CD4-positive, alpha-beta T cell treated with Interleukin-17A for 1 hour (primary cell): ENCODE measurements at places on chromosomes 5 and 9.

DNA sequence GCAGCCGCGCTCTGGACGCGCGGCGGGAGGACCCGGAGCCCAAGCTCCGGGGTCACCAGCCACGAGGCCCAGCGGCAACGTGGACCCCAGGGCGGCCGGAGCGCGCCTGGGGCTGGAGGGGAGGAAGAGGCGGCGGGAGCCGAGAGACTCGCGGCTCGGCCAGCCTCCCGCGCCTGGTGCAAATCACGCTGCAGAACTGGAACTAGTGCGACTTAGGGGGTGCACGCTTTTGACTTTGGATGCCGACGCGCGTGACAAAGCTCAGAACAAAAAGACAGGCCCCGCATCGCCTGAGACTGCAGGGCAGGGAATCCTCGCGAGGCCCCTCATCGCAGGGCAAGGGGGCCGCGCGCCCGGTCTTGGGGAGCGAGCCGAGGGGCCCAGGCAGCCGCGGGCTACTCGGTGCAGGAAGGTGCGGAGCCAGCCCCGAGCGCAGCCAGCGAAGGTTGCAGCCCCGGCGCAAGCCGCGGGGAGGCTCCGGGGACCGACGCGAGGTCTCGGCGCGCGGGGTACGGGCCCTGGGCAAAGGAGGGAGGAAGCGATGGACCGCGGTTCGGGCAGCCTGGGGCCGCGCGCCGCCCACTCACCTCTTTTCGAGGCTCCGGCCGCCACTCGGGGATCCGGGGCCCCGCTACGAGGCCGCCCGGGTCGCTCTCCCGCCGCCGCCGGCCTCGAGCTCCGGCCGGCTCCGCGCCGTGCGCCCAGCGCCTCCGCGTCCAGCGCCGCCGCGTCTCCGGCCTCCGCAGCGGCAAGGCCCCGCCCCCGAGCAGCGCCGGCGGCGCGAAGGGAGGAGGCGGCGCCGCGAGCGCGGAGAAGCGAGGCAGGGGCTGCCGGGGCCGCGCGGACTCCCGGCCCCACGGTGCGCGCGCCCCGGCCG is at the start of gene GOLM1:
GOLM1 (minus strand) TSS at position 735 of the 877 bp plus-strand sequence. CDS start 20,238 bp downstream, outside the sequence.
- peak; percentile 7 for DNase-seq

GRCh38 chr5:143124593-143124992 is 278.9 kb downstream of the NR3C1 start:
- no peak for DNase-seq

DNA sequence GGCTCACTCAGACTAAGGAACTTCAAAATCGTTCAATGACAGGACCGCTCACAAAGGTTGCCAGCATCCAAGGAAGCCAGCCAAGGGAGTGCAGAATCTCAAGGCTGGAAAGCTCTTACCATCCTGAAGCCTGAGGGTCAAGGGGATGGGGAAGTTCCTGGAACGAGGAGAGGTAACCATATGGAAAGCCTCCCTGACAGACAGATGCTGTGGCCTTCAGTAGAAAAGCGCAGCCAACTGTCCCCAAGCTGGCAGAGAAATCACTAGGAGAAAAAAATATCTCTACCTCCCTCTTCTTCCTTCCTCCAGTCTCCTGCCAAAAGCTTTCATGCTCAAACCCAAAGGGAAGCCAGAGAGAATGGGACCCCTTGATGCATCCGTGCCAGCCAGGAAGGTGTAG is 90.5 kb upstream of the RANBP3L start:
- DNase-seq = no peak

- DNase-seq = no peak
Measured at GRCh38 chr5:138369261-138369660, 16.8 kb downstream of the KDM3B start.

- no peak for DNase-seq
Measured at GRCh38 chr9:123234853-123235252, 33.5 kb downstream of the STRBP start.

DNA sequence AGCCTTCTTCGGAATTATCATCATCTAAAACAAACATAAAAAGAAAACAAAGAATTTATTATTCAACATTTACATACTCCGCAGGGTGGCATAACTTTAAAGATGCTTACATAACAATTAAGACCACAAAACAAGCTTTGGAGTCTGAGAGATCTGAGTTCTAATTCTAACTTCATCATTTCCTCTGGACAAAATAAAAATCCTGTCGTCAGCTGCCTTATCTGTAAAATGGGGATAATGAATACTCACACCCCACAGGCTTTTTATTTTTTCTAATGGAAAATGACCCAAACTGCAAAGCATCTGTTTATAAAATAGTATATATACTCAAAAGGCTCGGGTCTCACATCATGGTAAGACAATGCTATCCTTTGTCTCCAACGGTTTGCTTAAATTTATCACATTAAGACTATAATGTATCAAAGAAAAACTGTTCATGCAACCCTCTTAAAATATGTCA is 4.3 kb downstream of the ARRDC3 start:
- no peak for DNase-seq

GRCh38 chr5:140342896-140343295 is 3.5 kb downstream of the HBEGF start:
- DNase-seq = no peak

- no peak for DNase-seq
Measured at GRCh38 chr5:132773601-132774355, 3.3 kb downstream of the SEPTIN8 start.

DNA sequence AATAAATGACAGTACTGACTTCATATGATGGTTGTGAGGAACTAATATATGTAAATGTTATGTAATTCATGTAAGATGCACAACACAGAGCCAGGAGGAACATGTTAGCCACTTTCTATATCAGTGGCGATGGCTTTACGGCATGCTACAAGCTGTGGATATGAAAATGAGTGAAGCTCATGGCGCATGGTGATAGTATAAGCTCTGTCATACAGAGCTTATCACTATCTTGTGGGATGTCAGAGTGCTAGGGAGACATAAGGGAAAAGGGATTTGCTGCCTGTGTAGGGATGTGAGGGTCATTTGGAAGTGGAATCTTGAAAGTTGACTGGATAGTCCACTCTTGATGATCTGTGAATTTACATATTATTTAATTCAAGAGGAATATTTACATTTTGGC is 13.6 kb downstream of the CPEB4 start:
- DNase-seq = no peak
